ENCODE measurements at places on chromosomes 3 and 15. TPM values are rescaled to one million over a fixed set of nuclear protein-coding genes. Genes with fewer than 3 reads are reported as not detected.

- peak; percentile 10 for DNase-seq
Observed at GRCh38 chr3:32340611-32341365, 50.9 kb upstream of the CMTM7 start.

GRCh38 chr15:36497901-36498300 lies 81.5 kb upstream of the CDIN1 start:
- no peak for DNase-seq

GRCh38 chr15:82950746-82951370 lies 1.7 kb downstream of the HOMER2 start:
- no peak for DNase-seq

DNA sequence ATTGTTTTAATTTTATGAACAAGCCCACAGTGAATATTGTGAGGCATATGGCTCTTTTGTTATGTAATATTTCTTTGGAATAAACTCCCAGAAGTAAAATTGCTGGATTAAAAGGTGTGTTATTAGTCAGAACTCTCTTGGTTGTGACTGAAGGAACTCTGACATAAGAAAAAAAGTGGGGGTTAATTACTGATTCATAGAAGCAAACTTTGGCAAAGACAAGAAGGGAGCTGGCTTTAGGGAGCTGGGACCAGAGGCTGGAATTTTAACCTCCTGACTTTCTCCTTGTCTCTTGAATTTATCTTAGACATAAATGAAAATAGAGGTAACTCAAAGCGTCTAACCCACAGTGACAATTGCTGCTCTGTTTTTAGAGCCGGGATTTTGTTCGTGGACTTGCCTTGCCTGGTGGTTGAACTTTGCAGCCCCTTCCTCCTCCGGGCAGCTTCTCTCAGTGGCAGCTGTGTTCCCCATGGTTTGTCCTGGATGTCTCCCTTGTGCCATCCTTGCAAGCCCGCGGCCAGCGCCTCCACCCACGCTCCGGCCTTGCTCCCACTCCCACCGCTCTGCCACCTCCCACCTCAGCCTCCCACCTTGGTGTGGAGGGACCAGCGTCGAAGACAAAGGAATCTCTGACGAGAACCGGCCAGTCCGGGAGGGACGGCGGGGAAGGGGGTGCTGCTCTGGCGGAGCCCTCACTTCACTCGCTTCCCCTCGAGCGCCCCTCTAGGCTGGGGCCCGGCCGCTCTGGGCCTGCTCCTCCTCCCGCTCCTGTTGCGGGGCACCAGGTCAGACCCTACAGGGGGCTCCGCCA lies 28.0 kb downstream of the ARHGAP31 start:
- peak; percentile 81 for DNase-seq

GRCh38 chr3:118055381-118055780 lies 979.3 kb downstream of the IGSF11 start:
- no peak for DNase-seq

DNA sequence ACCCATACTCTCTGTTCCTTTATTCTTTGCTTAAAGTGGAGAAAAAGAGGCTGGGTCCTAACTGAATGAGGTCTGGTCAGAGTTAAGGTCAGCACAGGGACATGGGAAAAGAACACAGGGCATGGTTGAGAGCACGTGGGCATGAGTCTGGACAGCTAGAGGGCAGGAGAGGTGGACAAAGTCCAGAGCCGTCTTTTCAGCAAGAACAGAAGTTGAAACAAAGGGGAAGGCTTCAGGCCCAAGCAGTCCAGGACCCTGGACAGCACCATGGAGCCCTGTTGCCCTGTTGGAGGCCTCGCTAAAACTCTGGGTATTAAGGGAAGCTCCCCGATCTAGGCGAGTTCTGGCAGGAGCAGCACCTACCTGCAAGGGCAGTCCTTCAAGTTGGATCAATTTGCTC lies 50.7 kb downstream of the XYLB start:
- peak; percentile 49 for DNase-seq

DNA sequence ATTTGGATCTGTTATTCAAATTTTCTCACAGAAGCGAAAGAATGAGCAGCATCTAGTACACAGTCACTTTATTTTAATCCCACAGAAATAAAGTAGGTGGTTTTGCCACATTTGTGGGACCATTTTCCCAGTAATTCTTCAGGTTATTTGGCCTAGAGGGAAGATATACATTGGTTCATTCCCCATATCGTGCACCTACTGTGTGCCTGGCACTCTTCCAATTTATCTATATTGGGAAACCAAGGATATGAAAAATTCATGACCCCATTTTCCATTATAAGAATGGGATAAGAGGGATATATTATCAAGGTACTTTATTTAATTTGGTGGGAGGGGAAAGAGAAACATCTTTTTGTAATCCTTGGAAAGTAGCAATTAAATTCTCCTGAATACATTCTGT lies 35.1 kb downstream of the TRIP4 start:
- no peak for DNase-seq

- DNase-seq, result no peak
Observed at GRCh38 chr15:90143166-90143655, 40.9 kb upstream of the IDH2 start.

- peak; percentile 5 for DNase-seq
Observed at GRCh38 chr3:9250236-9250635, 790 bp upstream of the SRGAP3 start.

- DNase-seq, result no peak
Observed at GRCh38 chr3:149720918-149721317, 31.4 kb downstream of the COMMD2 start.

DNA sequence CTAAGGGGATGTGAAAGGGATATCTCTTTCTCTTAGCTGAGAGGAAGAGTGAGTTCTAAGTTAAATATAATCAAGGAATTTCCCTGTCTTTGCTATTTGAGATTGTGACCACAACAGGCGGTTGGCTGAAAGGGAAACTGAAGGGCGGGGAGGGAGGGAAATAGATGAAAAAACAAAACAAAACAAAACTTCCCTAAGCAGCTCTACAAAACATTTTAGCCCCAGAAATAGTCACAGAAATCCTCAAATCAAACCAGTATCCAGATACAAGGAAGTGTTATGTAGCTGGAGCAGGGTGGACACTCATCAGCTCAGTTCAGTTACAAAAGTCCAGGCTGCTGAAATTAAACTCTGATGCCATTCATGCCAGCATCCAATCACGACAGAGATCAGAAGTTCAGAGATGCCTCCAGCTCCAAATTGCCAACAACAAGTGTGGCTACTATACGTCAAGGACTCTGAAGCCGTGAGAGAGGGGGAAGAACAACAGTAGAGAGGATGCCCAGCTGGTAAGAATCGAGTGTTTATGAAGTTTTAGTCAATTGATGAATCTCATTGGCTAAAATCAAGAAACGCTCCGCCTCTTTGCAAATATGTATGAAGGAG lies 319 bp upstream of the TP63 start:
- DNase-seq, result peak; percentile 10

DNA sequence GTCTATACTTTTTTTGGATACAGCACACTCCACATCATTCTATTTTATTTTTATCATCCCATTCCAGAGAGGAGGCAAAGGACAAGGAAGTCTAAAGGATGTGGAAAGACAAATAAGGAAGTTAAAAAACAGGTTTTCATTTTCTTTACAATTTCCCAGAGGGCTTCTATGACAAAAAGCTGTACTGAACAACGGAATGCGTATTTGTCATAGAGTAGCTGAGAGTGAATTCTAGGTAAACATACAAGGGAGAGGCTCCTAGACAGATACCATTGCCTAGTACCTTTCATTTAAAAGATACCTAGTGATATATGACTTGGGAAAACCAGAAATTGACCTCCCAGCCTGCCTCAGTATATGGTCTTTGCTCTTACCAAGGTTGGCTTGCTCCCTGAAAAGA lies 341.7 kb downstream of the FHIT start:
- DNase-seq, result no peak

- peak; percentile 62 for DNase-seq
Observed at GRCh38 chr15:48966595-48967301, 3.0 kb upstream of the SHC4 start.

DNA sequence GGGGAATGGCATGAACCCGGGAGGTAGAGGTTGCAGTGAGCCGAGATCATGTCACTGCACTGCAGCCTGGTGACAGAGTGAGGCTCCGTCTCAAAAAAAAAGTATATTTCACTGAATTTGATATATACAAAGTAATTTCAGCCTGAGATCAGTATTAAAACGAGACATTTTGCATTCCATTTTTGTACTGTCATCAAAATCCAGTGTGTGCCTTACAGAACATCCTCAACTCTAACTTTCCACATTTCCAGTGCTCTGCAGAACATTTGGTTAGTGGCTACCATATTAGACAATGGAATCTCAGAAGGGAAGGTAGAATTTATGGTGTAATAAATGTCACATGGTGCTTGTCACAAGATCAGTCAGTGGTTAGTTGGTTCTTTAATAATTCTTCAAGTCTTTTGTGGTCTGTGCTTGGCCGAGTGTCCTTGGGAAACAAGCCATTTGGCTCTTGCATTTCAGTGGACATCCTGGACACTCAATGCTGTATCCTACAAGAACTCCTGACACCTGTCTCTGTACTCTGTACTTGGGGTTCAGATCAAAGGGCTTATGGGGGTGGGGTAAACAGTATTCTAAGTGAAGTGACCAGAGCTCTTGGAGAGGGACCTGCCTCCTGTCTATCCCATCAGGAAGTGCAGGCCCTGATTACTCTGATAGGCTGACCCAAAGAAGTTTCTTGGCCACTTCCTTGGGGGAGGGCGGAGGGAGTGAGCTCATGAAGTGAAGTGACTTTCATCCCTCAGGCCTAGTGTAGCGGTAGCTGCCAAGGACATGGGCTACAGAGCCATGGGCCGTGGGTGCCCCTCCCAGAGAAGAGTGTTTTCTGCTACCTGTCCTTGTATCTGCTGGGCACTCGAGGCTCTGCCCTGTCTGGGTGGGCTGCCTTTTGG lies 3.7 kb downstream of the ACVR2B start:
- DNase-seq, result no peak

The PLIN1 gene
- not detected for total RNA-seq

The MUC20 gene
- not detected for total RNA-seq

The WDR93 gene
- total RNA-seq, result not detected

The CAMP gene
- not detected for total RNA-seq

The SLC2A2 gene
- not detected for total RNA-seq

The CTNNB1 gene
- 492 TPM for total RNA-seq

The SIAH2 gene
- 84.7 TPM for total RNA-seq
